CD4-positive, alpha-beta T cell treated with Interleukin-1 beta for 1 hour (primary cell): ENCODE measurements at places on chromosomes 2 and 18.

- DNase-seq: peak; percentile 56
These were observed 3.1 kb upstream of the GMPPA start for GRCh38 chr2:219495531-219496122.

DNA sequence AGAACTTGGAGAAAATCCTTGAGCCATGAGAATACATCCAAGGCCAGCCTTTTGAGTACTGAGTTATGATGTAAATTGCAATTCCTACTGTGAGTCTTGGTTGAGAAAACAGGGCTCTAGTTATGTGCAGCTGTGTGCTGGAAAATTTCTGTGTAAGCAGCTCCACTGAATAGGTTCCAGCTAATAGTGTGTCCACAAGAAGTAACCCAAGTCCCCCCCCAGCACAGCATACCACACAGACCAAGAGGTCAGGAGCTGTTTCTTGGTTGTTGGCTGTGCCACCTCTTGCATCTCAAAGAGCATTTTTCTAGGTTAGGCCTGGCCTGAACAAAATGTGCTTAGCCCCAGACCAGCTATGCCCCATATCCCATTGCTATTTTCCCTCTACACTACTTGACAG lies 36.8 kb upstream of the APCDD1 start:
- DNase-seq: no peak

- DNase-seq: no peak
These were observed 381.6 kb upstream of the TRIB2 start for GRCh38 chr2:12335131-12335530.

GRCh38 chr2:127027715-127028114 lies 79.2 kb downstream of the BIN1 start:
- no peak for DNase-seq

DNA sequence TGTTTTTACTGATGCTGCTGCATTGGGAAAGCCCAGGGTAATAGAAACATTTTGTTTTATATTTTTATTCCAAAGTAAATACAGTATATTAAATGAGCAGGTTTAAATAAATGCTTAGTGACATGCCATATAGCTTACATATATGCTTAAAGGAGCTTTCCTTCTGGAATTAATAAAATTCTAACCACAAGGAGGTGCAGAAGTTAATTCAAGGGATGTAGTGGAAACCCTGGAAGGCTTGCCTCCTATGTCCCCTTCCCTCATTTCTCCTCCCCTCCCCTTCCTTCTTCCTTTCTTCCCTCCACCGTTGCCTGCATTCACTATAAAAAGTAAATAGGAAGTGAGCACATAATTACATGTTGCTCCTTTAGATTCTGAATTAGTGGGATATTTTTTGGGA lies 96.3 kb downstream of the UBE2E3 start:
- no peak for DNase-seq

DNA sequence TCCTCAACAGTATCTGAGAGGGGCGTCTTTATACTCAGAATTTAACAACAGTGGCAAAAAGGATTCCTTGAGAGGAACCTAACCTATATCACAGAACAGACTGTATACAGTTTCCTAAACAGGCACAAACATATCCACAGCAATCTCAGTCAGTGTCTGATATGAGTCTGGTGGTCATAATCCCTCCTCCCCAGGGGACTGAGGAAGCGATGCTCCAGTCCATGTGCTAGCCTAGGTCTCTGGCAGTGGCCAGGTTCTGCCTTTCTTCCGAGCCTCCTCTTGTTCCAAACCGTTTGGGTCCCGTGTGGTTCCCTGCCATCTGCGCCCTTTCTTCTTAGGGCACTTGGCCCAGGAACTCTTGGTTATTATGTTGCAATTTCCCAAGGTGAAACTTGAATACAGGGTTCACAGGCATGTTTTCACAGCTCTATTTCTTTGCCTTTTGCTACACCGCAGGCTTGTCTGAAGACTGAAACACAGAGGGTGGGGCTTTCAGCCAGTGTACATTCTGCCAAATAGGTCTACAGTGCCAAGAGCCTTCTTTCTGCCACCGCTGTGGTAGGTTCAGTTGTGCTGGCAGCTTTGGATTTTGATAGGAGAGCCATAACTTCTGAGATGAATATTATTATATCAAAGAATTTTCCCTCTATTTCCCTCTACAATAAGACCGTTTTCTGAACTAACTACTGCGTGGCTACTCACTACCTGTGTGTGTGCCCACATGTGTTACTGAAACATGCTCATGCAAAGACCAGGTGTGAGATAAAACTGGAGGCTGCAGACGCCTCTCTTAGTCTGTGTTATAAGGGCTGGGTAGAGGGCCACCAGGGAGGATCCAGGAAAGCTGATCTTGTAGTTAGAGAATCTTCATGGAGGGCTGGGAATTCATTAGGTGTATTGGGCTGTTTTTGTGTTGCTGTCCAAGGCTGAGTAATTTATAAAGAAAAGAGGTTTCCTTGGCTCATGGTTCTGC lies 75.0 kb upstream of the HAAO start:
- no peak for DNase-seq

DNA sequence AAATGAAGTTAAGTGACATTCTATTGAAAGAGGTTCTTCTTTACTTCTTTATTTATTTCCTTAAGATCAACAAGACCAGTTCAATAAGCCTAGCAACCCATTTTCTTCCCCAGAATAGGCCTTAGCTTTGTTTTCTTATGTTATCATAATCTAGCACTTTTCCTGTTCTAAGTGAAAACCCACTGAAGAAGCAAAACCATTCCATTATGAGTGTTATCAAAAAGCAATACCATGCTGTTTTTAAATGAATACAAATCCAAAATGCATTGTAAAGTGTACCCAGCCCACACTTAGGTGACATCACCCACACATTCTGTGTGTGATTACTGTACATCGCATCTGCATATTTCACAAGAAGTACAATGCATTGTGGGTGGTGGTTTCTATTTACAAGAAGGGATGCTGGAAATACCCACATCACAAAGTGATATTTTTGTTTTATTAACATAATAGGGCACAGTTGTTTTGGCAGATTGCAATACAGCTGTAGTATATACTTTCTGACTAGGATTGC lies 679.5 kb downstream of the KCNJ3 start:
- DNase-seq: no peak

- peak; percentile 26 for DNase-seq
These were observed 214.6 kb downstream of the SETBP1 start for GRCh38 chr18:44895176-44895798.

DNA sequence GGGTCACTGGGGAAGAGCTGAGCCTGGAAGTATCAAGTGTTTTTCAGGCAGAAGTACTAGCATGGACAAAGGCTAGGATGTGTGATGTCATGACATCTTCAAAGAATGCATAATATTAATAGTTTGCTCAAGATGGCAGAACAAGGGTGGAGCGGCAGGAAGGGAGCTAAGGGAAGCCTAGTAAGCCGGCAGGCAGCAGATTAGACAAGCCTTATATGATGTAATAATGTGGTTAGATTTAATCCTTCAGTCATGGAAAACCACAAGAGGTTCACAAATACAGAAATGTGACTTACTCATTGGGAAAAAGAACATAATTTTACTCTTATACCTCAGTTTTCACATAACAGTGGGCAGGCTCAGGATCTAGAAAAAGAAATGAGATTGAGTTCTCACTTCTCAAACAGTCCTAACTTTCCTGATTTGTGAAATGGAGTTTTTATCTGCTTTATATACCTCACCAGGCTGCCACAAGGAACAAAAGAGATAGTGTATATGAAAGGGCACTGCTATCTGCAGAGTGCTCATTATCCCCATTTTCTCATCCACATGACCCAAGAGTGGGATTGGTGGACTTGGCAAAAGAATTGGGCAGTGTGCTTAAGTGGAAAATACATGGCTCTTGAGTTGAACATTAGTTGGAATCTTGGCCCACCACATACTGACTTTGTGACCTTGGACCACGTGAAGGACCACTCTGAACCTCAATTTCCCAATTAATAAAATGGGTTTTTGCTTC lies 89.1 kb upstream of the LHCGR start:
- DNase-seq: no peak

DNA sequence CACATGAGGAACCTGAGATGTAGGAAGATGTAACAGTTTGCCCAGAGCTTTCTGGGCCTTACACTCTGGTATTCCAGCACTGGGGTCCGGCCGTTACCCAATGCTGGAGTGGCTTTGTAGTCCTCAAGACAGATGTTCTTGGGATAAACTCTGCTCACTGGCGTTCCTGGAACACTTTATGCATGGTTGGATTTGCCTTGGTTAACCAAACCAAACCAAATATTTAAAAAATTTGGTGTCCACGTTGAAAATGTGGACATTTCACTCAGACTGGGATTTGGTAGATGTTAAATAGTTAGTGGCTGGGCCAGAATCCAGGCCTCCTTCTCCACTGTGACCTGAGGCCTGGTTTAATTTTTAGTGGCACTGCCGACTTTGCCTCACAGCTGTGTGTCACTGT lies 81.5 kb downstream of the ACOXL start:
- no peak for DNase-seq

- peak; percentile 36 for DNase-seq
These were observed 4.7 kb upstream of the KRCC1 start for GRCh38 chr2:88059979-88060906.

DNA sequence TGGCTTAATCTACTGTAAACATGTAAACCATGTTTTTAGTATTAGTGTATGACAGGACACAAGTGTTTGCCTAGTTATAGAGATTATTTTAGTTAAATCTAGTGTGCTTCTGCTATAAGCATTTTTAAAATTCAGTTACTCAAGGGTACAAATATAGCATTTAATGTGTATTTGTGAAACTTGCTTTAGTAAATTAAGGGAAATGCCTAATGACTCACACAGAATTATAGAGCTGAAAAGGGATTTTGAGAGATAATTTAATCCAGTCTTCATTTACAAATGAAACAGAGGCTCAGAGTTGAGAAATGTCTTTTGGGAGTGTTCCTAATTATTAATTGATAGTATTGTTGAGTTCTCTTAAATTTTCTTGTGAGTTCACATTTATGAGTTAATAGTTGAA lies 8.2 kb downstream of the ACTR3 start:
- DNase-seq: no peak
